Fibroblast of skin of left quadriceps (primary cell): ENCODE measurements at places on chromosomes 5 and 9.

- peak; percentile 10 for DNase-seq
These were observed 174.5 kb upstream of the SLC12A2 start for GRCh38 chr5:127909066-127909465.

DNA sequence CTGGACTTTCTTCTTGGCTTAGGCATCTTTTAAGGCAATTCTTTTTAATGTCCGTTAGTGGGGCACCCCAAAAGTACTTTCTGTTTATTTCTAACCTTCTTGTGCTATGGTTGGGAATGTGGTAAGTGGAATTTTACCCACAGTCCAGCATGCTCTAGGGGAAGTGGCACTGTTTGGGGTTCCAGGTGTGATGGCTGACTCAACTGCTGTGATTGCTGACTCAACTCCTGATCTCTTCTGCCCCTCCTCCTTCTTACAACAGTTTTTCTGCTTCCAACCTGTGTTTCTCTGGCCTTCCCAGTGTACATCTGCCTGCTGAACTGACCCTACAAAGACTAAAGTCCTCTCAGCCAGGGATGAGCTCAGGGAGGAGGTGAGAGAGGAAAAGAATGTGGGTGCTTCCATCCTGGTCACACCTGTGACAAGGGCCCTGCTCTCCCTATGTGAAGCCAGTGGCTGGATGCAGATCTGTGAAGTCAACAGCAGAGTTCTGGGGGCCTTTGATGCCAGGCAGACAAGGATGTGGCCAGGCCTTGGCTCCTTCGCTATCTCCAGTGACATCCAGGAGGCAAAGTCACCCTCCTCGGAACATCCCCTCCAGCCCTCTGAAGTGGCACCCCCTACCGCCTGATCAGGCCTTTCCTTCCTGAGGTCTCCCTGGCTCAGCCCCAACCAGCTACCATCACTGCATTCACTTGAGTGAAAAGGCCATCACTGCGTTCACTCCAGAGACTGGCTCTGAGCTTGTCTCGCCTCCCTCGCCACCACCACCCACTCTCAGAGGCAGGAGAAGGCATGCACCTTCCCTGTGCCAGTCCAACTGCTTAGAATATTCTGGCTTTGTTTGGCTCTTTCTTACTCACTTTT is 72.2 kb downstream of the C5orf15 start:
- no peak for DNase-seq

GRCh38 chr5:67876371-67876770 is 339.2 kb upstream of the PIK3R1 start:
- no peak for DNase-seq

DNA sequence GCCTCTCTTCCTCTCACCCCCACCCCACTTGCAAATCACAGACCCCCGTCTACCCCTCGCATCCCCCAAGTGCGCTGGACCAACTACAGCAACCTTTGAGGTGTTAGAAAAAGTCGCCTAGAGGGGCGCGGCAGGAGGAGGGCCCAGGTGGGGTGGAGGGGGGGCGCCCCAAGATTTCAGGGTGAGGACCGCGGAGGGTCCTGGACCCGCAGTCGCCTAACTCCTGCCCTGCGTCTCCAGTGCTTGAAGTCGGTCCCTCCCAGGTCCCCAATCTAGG is 379 bp upstream of the EGFLAM start:
- no peak for DNase-seq

GRCh38 chr5:114319821-114320220 is 42.0 kb upstream of the KCNN2 start:
- peak; percentile 12 for DNase-seq

DNA sequence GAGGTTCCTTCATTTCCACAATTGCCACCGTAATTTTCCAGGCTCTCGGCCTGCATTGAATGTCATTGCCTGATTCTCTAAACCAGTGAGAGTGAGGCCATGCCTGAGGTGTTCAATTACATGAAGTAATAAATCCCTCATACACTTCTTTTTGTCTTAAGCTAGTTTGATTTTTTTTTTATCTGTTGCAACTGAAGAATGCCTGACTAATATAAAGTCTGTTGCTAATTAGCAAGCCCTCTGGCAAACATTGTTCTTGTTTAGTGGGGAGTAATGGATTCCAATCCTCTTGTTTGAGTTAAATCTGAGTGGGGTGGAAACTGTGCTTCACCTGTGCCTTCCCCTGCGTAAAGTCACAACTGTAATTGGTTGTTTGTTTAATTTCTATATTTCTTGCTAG is 338.1 kb upstream of the ATP10B start:
- DNase-seq = peak; percentile 31

DNA sequence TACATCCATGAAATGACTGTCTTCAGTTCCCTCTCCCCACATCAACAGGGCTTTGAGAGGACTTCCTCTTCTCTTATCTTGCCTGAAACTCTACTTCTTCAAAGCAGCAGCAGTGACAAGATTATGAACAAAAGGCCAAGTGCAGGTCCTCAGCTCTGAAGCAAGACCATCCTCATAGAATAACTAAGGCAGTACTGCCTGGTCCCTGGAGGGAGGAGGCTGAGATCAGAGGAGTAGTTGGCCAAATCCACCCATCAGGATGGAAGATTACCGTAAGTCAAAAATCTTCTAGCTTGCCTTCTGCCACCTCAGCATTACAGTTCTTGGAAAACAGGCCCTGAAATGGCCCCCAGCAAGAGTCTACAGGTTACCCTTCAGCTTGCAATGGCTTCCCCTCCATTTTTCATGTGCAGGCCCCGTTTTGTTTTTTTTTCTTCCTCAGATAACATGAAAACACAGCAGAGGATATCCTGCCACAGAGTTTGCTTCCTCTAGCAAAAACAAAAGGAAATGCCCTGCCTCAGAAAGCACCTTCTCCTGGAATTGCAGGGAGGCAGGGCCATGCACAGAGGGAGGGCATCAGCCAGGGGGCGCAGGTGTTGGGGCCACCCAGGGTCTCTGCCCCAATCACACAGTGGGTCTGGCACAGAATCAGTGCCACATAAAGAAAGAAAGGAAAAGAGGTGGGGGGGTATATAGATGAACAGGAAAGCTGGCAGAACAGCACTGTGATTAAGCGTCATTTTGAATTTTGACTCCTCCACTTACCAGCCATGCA is 40.0 kb downstream of the KLHL3 start:
- no peak for DNase-seq

GRCh38 chr5:139848508-139849100 is 53.0 kb downstream of the PSD2 start:
- DNase-seq = no peak

DNA sequence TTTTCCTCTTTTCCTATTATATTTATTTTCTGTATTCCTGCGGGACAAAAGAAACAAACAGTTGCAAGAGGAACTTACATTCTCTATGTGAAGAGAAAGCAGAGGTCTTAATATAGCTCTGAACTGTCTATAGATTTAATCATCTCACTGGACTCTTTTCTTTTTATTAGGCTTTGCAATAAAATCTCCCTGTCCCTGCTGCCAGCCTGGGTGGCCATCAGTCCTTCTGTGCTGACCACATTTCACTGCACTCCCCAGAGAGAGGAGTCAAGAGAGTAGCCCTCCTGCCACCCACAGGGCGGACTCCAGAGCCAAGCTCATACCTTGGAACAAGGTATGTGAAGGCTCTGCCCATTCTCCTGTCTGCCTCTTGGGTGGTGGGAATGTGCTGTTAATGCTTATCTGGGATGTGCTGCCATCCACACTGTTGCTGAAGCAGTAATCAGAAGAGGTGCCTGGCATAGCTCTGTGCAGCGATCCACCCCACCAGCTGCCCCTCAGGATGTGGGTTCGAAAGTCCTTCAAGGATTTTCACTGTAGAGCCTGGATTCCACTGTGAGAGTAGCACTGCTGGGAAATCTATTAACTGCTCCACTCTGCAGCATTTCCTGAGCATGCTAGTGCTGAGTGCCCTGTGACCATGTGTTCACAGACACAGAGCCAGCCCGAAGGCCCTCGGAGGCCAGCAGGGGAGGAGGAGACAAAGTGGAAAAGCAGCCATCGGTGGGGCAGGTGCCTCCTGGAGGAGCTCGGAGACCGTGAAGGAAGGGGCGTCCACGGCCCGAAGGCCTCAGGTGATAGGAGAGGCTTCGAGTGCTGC is 334.6 kb downstream of the MED10 start:
- DNase-seq = no peak

GRCh38 chr5:168176251-168176650 is 115.2 kb upstream of the WWC1 start:
- no peak for DNase-seq

DNA sequence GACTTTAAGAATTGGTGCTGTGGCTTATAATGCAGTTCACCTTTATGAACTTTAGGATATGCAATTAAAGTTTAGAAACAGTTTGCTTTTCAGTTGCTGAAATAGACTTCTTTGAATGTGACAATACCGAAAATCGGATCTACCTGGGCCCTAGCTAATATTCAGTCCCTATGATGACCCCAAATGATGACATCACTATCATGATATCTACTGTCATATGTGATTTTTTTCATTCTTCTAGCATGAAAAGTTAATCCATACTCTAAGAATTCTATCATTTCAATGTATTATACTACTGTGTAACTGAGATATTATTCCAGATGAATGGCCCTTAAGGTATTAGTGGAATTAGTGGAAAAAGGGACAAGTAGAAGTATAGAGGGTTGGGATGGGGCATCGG is 487.2 kb upstream of the TUSC1 start:
- no peak for DNase-seq

DNA sequence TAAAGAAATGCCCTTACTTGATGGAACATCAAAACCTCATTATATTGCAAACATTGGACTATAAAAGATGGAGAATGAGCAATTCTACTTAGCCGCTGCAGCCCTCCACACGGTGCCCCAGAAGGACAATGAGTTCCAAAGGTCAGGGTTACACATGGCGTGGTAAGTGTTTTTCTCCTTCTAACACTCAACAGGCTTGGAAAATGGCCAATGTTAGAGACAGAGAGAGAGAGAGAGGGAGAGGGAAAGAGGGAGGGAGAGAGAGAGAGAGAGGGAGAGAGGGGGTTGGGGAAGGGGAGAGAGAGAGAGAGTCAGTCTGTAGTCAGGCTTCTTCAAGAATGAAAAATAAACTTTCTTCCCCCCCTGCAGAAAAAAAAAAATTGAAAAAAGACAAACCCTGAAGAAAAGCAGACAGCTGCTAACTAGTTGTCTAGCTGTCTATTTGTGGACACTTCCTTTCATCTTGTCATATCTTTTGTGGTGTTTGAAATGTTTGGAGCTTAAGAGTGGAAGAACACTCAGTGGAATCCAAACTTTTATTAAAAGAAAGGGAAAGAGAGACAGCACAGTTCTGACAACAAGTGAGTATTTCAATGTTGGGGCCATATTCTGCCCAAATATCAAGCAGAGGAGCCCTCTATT is 324.8 kb downstream of the TMEM38B start:
- no peak for DNase-seq
